ENCODE measurements at places on chromosomes 2 and 18.

DNA sequence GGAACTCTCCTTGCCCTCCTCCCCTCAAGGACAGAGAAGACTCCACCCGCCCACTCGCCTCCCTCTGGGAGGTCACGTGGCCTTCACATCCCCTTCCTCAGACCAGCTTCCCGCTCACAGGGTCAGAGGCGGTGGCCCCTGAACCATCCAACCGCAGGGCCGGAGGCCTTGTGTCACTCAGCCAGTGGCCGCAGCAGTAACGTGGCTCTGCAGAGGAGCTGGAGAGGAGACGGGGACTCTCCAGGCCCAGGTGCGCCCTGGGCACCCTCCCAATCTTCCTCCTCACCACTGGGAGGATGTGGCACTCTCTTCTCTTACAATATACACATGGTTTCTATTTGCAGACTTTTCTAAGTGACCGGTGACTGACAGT lies 161.7 kb downstream of the TWIST2 start:
- H3K4me3 ChIP-seq: no peak overlapping the region
- H3K27me3 ChIP-seq: peaks cover 39% of the 10 kb centered on the region
- no peaks in the 10 kb centered on the region for H3K4me1 ChIP-seq
- H3K36me3 ChIP-seq: no peaks in the 10 kb centered on the region
- no peak overlapping the region for H3K27ac ChIP-seq

DNA sequence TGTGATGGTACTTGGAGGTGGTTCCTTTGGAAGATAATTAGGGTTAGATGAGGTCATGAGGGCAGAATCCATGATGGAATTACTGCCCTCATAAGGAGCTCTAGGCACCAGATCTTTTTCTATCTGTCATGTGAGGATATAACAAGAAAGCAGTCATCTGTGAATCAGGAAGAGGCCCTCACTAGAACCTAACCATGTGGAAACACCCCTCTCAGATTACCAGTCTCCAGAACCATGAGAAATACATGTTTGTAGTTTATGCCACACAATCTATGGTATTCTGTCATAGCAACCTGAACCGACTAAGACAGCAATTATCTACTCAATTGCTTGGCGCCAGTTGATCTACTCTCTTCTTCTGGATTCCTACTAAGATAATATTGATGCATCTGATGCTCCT lies 2.4 kb upstream of the SERPINB10 start:
- no peak for DNase-seq

GRCh38 chr2:182240862-182241371 lies 185.9 kb downstream of the PDE1A start:
- no peak overlapping the region for H3K4me3 ChIP-seq
- DNase-seq: no peak
- no peak overlapping the region for H3K27ac ChIP-seq
- no peaks in the 10 kb centered on the region for H3K27me3 ChIP-seq
- no peaks in the 10 kb centered on the region for H3K36me3 ChIP-seq
- H3K4me1 ChIP-seq: peaks cover 5% of the 10 kb centered on the region

DNA sequence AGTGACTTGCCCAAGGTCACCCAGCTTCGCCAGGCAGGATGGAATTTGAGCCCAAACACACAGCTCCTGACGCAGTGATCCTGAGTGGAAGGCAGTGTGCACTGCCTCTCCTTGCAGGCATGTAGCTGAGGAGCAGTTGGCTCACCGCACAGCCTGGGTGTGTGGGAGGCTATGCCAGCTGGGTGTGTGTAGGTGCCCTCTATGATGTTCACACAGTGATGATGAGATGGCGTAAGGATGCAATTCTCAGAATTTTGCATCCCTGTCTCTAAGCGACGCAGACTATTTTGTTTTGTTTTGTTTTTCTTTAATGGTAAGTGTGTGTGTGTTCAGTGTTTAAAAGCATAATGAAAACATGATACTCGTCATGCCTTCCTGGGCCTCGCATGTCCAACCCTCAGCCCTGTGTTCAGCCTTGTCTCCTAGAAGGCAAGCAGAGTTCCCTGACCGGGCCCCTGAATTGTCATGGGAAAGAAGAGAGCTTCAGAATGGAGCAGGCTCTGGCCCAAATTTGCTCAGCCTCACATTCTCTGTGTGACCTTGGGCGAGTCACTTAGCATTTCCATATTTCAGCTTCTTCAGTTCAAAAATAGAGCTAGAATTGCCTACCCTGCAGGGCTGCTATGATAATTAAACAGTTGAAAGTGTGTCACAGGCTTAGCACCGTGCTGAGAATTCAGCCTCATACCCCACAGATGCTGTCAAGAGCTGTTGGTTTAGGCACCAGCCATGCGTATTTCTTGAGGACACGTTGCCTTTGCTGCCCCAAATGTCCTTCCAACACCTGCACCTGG lies 603.6 kb upstream of the RAB6C start:
- peaks cover 6% of the 10 kb centered on the region for H3K27me3 ChIP-seq
- H3K4me3 ChIP-seq: no peak overlapping the region
- no peak for DNase-seq
- no peak overlapping the region for H3K27ac ChIP-seq
